ENCODE measurements at places on chromosomes 4 and X.

GRCh38 chr4:155612074-155612473 lies 54.6 kb upstream of the GUCY1A1 start:
- DNase-seq, result no peak

- DNase-seq, result no peak
Observed at GRCh38 chrX:141960578-141960977, 56.9 kb downstream of the MAGEC1 start.

GRCh38 chrX:41409006-41409405 lies 38.1 kb upstream of the NYX start:
- DNase-seq, result no peak

DNA sequence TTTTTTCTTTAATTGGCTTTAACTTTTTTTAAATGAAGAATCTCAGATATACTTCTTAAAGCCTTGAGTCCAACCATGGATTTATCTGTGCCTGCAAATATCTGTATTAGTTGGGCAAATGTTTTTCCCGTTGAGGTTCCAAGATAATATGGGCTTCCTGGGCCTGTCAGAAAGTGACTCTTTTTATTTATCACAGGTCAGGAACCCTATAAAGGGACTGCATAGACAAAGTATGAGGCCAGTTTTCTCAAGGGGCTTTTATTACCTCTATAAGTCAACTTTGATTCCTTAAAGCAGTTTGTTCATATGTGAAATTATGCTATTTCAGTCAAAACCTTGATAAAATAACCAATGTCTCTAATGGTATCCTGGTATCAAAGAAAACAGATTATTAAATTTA lies 80.2 kb upstream of the BMP2K start:
- DNase-seq, result no peak

DNA sequence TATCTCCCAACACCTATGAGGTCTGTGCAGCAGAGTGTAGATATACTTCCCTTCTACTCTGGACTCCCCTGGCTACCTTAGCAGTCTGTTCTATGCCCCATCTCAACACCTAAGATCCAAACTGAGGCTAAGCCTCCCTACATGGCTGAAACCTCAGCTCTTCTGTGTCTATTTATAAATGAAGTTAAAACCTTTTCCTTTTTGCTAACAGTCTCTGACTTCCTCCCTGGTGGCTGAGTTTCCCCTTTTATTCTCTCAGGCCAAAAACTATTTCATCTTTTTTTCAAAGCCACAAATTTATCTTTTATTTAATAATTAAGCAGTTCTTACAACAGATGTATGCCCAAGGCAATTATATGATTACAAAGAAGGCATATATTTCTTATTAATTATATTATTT lies 111.8 kb upstream of the STIM2 start:
- no peak for DNase-seq

DNA sequence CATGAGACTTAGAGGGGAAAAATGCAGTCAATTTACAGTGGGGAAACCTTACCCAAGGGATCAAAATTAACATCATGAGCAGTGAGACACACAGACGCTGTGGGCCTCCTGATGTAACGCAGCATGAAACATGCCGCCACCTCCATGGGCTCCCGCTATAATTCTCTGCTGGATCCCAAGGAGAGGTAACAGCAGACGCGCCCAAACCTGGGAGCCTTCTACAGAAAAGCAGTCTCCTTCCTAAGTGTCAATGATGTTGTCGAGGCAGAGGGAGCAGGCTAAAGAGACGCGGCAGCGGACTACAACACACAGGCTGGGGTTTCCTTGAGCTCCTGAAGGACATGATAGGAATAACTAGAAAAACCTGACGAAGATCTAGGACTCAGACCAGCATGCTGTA lies 142.3 kb downstream of the AFAP1 start:
- no peak for DNase-seq

- no peak for DNase-seq
Observed at GRCh38 chrX:100687128-100687527, 43.1 kb downstream of the SRPX2 start.

GRCh38 chr4:7659429-7660175 lies 224.9 kb upstream of the PSAPL1 start:
- no peak for DNase-seq

- DNase-seq, result peak; percentile 65
Observed at GRCh38 chr4:152255437-152255836, 280.5 kb downstream of the FBXW7 start.

DNA sequence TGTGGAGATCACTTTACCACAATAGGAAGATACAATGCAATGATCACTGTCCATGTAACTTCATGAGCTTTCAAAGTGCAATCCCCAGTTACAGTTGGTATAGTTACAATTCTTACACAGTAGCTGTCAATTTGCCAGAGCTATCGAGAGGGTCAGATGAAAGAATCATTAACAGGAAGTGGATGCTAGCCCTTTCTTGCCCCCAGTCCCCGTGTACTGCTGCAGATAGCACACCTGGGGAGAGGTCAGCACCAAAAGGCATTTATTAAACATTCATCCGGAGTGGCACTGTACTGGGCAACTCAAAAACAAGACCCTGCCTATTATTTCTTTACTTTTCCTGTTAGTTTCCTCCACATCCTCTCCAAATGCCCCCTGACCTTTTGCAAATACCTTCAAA lies 47.7 kb downstream of the SOD3 start:
- DNase-seq, result no peak

DNA sequence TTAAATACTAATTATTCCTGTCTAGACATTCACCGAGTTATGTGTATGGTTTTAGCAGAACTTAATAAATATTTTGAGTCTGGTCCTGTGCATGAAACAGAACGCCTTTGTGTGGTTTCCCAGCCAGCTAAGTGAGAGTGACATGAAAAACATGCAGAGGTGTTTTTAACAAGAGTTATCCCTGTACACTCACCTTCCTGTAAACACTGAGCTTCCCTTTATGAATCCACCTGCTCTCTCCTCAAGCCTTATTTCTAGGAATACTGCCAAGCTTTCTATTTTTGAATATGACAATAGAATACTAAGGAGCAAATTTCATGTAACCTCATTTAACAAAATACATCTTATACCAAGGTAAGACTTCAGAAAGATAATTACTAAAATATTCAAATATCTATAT lies 270.3 kb upstream of the CTSO start:
- DNase-seq, result no peak

DNA sequence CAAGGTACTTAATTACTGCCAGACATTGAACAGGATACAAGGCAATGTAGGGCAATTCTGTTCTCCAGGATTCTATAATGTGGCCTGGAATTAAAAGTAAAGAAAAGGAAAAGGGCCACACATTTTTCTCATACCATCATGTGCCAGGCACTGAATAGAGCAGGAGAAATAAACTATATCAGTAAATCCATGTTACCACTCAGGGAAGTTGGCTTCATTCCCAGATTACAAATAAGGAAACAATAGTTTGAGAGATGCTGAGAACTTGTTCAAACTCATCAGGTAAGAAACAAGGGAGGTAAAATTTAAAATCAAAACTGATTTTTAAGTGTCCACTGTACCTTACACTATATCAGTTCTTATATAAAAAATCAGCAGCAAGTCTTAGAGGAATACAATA lies 645.0 kb upstream of the ATOH1 start:
- no peak for DNase-seq

- DNase-seq, result no peak
Observed at GRCh38 chrX:135516376-135516775, 4.1 kb upstream of the INTS6L start.

GRCh38 chr4:23922013-23922412 lies 32.2 kb upstream of the PPARGC1A start:
- no peak for DNase-seq

- DNase-seq, result no peak
Observed at GRCh38 chr4:171813526-171814250, 484 bp downstream of the GALNTL6 start.

DNA sequence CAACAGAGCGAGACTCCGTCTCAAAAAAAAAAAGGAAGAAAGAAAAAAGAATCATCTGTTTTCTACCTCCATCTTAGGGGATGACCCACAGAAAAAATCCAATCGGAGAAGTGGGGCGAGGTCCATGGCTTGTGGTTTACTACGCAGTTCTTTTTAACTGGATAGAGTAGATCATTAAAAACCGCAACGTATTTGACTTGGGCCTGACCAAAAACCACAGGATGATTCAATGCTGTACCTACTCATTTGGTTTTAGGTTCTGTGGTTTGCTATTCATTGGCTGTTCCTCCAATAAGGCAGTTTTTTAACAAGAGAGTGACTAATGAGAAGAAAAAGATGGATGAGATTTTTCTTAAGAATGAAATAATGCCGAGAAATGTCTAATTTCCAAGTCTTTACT lies 83.7 kb downstream of the FREM3 start:
- DNase-seq, result no peak

DNA sequence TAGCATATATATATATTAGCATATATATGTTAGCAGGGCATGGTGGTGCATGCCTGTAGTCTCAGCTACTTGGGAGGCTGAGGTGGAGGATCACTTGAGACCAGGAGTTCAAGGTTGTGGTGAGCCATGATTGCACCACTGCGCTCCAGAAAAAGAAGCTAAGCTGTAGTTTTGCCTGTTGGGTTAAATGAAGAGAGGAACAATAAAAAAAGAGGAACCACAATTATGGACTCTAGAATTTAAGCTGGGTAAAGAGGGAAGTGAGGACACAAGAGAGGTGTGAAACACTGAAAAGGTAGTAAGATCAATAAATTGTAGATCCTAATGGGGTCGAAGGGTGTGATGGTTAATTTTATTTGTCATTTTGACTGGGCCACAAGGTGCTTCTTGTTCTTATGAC lies 40.5 kb upstream of the HSD17B10 start:
- no peak for DNase-seq

DNA sequence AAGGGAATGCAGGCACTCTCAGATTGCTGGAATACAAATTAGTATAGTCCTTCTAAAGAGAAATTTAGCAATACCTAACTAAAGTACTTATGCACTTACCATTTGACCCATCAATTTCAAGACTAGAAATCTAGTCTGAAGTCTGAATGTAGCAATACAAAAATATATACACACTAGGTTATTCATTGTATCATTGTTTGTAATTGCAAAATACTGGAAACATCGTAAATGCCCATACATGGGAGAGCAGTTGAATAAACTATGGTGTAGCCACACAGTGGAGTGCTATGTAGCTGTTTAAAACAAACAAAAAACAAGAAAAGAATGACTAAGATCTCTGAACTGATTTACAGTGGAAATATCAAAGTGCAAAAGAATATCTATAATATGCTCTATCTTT lies 346.4 kb downstream of the ZNF674 start:
- DNase-seq, result no peak

- DNase-seq, result no peak
Observed at GRCh38 chrX:111254896-111255693, 15.2 kb downstream of the CAPN6 start.

DNA sequence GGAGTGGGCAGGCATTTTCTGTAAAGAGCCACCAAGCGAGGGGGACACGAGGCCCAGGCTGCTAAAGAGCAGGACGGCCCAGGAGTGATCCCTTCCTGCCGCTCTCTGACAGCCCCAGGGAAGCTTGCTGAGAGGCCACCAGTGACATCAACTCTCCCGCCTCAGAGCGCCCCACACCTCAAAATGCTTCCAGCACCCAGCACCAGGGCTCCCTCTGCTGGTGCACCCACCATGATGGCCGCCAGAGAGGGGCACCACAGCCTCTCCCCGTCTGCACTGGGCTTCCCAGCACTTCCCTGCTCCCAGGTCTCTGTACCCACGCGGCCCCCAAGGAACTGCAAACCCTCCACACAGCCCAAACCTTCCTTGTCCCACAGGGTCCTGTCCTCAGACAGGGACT lies 40.4 kb downstream of the GAK start:
- peak; percentile 16 for DNase-seq

Measured in CD4-positive, alpha-beta T cell treated with Interleukin-21 for 1 hour (primary cell).